ENCODE measurements at places on chromosomes 12 and 14. TPM values are rescaled to one million over a fixed set of nuclear protein-coding genes. Genes with fewer than 3 reads are reported as not detected.

PPFIBP1 gene
- total RNA-seq: 64.7 TPM

COX8C gene
- not detected for total RNA-seq

DDX11 gene
- 16.4 TPM for total RNA-seq

SLC6A12 gene
- total RNA-seq: not detected

SLC5A8 gene
- total RNA-seq: not detected

EPYC gene
- total RNA-seq: not detected

OAS2 gene
- 2.9 TPM for total RNA-seq

HHIPL1 gene
- 9.3 TPM for total RNA-seq

FBXO21 gene
- total RNA-seq: 84.2 TPM

IFNG-AS1 gene
- not detected for total RNA-seq

TRIAP1 gene
- 23.0 TPM for total RNA-seq

OR4K5 gene
- total RNA-seq: not detected

DNAH10 gene
- total RNA-seq: 0.15 TPM

ACOT4 gene
- total RNA-seq: 0.15 TPM

CISTR gene
- total RNA-seq: not detected

IFNG gene
- total RNA-seq: not detected

RPL10L gene
- not detected for total RNA-seq

PSMB5 gene
- 189 TPM for total RNA-seq

IAPP gene
- total RNA-seq: not detected

TAS2R7 gene
- total RNA-seq: not detected

METAP2 gene
- 94.7 TPM for total RNA-seq

SLC6A13 gene
- 0.17 TPM for total RNA-seq

ADCY4 gene
- total RNA-seq: 9.6 TPM

SPPL3 gene
- 6.6 TPM for total RNA-seq

MIS18BP1 gene
- total RNA-seq: 13.6 TPM

CLEC1B gene
- total RNA-seq: not detected

GYS2 gene
- total RNA-seq: not detected

ADAM21 gene
- total RNA-seq: 1.5 TPM

ZNF10 gene
- total RNA-seq: 14.4 TPM

CLEC4C gene
- not detected for total RNA-seq

PRB2 gene
- total RNA-seq: not detected

SLCO1B1 gene
- not detected for total RNA-seq

GRIP1 gene
- total RNA-seq: not detected

GPR84 gene
- not detected for total RNA-seq

SRRM4 gene
- under 0.01 TPM for total RNA-seq

TGM1 gene
- total RNA-seq: 1.5 TPM

SYNDIG1L gene
- total RNA-seq: 0.15 TPM

KRT71 gene
- not detected for total RNA-seq

BMP4 gene
- 14.8 TPM for total RNA-seq

NPFF gene
- not detected for total RNA-seq

PLCZ1 gene
- total RNA-seq: not detected

FOXG1 gene
- 0.83 TPM for total RNA-seq
